ENCODE measurements at places on chromosomes 5 and 9.

- DNase-seq: no peak
Observed at GRCh38 chr9:103301051-103301450, 305.9 kb downstream of the CYLC2 start.

GRCh38 chr9:97518909-97519307 is 17.4 kb downstream of the TMOD1 start:
- DNase-seq: no peak

DNA sequence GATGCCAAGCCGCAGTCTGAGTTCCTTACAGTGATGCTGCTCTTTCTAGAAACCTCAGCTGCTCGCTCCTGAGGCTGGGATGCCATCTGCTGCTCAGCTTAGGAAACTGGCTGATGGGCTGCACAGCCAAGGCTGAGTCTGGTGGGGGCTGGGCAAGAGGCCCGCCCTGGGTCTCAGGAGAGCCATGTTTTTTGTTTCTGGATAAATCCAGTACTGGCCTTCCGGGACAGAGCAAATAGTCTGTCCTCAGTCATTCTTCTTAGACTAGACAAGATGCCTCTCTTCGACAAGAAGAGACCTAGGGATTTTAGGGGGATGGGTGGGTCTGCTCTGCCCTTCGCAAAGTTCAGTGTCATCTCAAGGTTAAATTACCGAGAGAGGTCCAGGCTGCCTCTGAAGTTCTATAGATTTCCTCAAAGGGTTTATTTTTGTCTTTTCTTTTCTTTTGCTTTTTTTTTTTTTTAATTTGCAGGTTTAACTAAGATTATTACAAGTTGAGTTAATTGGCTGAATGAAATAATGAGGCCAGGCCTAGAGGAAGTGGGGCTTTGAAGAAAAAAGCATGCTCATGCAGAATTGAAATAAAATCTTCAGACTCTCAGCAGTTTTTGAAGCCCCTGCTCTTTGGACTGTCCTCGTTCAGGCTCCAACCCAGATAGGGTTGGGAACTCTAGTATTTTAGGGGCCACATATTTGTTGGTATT is 30.6 kb upstream of the MATR3 start:
- peak; percentile 96 for DNase-seq

GRCh38 chr9:133682818-133683585 is 46.8 kb downstream of the DBH start:
- DNase-seq: no peak

- DNase-seq: no peak
Observed at GRCh38 chr5:172085738-172086137, 79.3 kb upstream of the FBXW11 start.

- no peak for DNase-seq
Observed at GRCh38 chr9:83280790-83281189, 217.8 kb upstream of the RASEF start.

GRCh38 chr5:85168474-85168873 is 783.8 kb upstream of the EDIL3 start:
- no peak for DNase-seq

- DNase-seq: peak; percentile 55
Observed at GRCh38 chr9:77847059-77847499, 184.5 kb downstream of the GNAQ start.

DNA sequence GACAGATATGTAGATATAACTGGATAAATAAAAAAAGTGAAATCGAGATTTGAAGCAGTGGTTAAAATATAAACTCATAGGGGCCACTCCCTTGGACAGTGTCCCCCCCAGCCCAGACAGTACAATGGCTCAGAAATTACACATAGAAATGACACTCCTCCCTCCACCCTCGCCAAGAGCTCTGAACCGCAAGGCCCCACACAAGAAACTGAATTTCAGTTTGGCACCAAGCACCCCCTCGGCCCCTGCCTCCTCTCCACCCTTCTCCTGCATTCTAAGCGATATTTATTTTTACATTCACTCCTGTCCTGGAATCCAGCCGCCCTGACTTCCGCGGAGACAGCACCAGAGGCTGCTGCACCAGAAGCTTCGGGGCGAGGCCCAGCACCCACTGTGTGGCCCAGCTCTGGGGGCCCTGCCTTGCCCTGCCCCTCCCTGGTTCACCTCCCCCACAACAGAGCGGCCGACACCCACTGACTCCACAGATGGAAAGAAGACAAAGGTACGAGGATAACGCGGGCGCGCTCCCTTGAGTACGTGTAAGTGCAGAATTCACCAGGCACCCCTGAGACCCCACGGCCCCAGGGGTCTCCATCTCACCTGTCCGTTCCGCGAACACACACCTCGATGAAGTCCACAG is 11.0 kb downstream of the STC2 start:
- DNase-seq: no peak

DNA sequence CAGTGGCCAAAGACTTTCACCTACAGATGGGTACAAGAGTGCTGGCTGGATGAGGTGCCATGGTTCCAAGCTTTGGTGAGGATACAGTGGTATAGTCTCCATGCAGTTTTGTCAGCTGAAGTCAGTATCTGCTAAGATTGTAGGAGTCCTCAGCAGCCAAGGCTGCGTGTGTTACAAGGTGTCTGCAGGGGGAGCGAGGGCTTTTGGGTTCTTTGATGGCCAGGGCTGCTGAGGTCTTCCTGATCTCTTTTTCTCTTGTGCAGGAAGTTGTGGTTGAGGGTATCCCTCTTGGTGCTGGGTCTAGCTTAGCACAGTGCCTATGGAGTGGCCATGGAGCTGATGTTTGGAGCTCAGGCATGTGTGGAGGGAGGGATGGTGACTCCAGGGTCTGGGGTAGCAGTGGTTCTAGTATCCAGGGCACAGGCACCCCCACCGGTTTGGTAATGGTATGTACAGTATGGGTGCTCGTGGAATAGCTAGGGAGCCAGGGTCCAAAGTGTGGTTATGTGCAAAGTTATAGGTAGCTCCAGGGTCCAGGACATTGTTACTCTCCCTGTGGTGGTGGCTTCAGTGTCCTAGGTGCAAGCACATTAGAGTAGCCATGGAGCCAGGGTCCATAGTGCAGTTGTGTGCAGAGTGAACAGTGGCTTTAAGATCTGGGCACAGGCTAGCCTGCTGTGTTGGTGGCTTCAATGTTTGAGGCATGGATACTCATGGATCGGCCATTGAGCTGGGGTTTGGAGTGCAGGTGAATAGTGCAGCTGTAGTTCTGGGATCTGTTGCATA is 36.7 kb downstream of the CNTLN start:
- no peak for DNase-seq

DNA sequence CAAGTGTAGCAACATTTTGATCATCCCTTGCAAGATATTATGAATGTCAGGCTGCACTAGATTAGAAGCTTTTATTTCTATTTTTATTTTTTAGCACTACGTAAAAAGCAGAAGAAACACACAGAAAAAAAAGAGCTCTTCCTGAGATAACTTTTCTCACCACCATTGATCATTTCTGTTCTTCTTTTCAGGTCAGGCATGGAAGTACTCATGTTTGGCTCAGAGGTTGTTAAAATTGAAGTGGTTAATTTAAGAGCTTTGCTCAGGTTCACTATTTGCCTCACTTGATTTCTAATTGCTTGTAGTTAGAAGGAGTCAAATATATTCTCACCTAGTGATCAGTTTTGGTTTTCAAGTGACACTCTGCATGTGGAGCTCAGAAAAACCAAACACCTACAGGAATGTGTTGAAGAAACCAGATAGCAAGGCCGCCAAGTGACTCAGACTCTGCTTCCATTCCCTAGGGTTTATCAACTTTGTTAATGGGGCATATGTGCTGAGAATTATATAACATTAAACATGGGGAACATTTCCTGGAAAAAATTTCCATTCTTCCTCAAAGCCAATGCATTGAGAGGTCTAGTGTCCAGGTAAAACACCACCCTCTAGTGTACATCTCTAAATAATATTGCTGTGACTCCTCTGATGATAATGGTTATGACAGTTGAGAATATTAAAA is 679.8 kb downstream of the CETN3 start:
- DNase-seq: peak; percentile 19

GRCh38 chr5:160287378-160288051 is 24.8 kb downstream of the CCNJL start:
- DNase-seq: peak; percentile 34

DNA sequence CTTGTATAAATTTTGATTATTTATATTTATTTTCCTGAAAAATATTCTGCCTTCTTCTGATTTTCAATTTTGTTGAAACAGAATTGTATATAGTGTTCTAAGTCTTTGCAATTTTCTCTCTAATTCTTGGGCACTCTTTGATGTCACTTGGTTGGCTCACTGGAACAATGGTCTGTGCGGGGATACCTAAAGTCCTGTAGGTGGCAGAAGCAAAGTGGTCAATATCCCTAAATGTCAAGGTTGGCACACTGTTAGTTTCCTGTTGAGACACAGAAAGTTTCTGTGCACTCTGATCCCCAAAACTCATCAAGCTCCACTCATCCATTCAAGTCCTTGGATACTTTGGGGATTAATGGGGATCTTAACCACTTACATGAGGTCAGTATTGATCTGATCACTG is 480.8 kb upstream of the CCNG1 start:
- no peak for DNase-seq

DNA sequence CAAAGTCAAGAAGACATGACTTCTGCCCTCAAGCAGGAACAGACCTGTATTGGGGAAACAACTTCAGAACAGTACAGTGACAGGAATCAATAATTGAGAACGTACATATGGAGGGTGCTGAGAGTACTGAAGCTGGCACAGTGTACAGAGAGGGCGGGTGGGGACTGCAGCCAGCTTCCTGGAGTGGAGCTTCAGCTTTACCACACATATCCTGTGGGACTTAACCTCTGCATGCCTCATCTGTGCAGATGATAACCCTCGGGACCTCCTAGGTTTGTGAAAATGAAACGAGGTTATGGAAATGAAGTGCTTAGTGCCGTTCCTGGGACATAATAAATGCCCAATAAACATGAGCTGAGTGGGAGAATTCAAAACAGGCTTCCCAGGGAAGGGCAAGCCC is 22.1 kb upstream of the RARS1 start:
- no peak for DNase-seq

DNA sequence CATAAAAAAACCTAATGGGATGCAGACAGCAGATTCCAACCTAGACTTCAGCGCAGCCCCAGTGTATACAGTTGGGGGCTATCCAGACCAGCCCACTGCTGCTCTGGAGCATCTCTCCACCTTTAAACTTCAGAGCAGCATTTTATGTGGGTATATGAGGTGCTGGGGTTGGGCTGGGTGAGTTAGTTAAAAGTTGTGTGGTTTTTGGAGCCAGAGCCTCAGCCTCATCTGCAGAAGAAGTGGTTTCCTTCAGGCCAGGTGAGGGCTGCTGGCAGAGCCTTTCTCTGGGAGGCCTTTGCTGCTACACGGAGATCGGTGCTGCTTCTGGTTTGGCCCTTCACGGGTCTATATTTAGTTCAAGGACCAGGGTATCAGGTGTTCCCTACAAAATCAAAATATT is 228.3 kb downstream of the PDZD2 start:
- DNase-seq: no peak

- no peak for DNase-seq
Observed at GRCh38 chr5:132049559-132049958, 10.9 kb upstream of the IL3 start.

GRCh38 chr5:124663101-124663506 is 83.3 kb downstream of the ZNF608 start:
- DNase-seq: no peak
